DMS 273 treated with DMSO at 0.1 percent for 48 hours (cell line): ENCODE measurements at places on chromosomes 1 and 21.
A peak's percentile ranks its signal among the peaks of the same experiment; 100 is the strongest.

GRCh38 chr1:47229031-47229885 lies 2.8 kb downstream of the TAL1 start:
- DNase-seq = no peak

DNA sequence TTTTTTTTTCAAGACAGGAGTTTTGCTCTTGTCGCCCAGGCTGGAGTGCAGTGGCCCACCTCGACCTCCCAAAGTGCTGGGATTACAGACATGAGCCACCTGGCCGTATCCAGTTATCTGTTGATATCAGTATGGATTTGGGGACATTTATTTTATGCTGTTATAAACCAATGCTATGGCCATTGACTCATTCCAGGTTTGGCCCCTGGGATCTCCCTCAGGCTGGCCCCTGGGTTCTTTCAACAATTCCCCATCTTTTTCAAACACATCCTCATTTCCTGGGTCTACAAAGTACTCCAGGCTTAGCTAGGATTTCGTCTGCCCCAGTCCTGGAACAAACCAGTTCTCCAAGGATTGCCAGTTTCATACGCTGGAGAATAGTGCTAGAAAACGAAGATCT lies 44.1 kb downstream of the WDR4 start:
- no peak for DNase-seq

- no peak for DNase-seq
Measured at GRCh38 chr1:18583326-18583941, 47.2 kb upstream of the PAX7 start.

GRCh38 chr1:3069491-3070308 lies 697 bp downstream of the PRDM16 start:
- DNase-seq = peak; percentile 3

DNA sequence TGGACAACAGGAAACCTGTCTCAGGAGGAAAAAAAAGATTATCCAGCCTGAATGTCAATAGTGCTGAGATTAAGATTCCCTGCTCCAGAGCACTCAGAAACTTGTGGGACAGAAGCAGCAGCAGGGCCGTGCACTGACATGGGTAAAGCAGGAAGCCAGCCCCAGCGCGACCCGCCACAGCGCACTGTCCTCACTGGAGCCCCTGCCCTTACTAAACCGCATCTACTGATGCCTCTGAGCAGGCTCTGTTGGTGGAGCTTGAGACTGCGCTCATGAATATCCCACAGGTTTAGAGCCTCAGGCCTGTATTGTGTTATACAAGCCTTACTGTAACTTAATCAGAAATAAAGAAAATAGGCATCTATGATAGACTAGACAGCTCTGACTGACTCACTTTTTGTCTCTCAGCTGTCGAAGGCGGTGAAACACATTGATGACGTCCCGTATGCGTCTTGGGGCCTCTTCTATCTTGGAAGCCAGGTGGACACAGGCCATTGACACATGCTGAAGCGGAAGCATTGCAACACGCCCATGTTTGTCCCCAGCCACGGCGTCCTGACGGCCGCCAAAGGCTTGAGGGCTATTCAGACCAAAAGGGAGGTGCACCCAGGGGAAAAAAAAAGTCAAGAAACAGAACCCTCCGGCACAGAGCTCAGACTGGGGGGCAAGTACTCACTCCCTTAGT lies 1.2 kb downstream of the CCNL2 start:
- DNase-seq = no peak

DNA sequence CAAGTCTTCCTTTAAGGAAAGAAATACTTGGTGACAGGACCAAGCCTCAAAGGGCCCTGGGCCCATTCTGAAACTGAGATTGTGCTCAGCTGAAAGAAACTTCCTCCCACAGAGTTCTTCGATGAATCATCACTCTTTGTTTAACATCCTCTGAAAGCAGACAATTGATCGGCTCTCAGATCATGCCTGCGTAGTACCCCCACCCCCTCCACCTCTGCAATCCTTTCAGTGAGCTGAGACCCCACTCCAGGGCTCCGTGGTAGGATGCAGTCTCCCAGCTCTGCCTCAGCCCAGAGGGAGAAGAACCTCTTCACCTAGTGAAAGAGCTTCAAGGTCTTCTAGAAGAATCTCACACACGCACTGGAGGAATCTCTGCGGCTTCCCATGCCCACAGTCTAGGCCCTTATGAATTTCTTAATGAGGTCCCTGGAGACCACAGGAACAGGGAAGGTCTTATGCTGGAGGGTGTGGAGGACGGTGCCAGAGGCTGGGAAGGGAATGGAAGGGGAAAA lies 104.9 kb upstream of the SOD1 start:
- DNase-seq = no peak
